Naive thymus-derived CD8-positive, alpha-beta T cell (primary cell): ENCODE measurements at places on chromosomes 12 and 14.
A peak's percentile ranks its signal among the peaks of the same experiment; 100 is the strongest.

GRCh38 chr12:109099431-109100020, 2.1 kb downstream of the UNG start:
- no peak for DNase-seq

GRCh38 chr12:120075034-120075616, 41.4 kb downstream of the RAB35 start:
- no peak for DNase-seq

DNA sequence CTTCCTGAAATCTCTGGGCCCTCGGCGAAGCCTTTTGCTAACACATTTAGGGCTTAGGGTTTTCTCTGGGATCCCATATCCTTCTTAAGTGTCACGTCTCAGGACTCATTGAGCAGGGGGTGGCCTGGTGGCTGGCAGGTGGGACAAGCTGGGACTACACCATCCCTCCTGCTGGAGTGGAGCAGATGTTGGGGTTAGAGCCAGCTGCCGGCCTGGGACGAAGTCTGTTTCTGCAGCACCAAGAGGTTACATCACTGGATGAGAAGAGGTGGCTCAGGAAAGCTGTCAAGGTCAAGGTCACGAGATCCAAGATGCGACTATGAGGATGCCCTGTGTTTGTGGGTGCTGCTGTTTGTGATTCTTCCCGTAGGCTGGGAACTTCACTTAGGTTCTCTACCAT, 16.3 kb downstream of the SMCO2 start:
- no peak for DNase-seq

DNA sequence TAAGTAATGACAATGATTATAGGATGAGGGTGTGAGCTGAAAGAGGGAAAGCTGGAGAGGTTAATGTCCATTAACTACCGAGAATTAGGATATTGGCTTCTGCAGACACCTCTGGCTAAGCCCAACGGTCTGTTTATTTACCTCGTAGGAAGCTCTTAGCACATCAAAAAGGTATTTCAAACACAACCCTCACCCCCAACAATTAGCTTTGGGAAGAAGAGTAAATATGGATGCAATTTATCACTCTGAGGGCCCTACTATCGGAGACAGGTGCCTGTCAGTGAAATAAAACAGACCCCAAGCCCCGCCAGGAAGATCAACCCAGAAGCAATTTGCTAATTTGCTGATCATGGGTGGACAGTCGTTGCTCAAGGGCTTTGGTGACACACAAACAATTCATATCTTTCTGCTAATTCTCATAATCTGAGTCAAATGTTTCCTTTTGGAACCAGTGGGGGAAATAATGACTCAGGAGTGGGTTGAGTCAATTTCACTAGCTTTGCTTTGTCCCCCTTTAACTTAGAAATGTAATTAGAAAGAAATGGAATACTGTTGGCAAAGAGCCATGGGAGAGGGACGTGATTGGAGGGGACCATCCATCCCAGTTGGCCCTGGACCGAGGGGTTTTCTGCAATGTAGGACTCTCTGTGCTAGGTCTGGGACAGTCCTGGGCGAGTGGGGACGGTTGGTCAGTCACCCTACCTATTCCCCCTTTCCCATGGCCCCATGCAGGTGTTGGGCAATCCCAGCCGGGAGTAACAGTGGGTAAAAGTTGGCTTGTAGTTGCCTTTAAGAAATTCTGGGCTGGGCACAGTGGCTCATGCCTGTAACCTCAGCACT, 99.1 kb upstream of the MED13L start:
- DNase-seq, result no peak

DNA sequence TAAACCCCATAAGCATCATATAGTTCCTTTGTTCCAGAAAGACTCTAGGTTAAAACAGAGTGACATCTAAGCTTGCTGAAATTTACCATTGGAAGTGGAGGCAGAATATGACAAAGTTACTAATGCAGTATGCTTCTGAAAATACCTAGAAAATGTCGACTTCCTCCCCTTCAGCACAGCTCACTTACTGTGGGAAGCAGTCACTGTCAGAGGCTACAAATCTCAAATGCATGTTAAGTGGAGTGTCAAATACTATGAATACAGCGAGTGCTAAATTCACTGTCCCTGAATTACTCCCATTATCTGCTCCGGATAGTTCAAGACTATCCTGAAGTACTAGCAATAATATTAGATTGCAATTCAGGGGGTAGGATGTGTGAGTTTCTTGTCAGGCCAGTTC, 1454.6 kb downstream of the AACS start:
- DNase-seq, result no peak

DNA sequence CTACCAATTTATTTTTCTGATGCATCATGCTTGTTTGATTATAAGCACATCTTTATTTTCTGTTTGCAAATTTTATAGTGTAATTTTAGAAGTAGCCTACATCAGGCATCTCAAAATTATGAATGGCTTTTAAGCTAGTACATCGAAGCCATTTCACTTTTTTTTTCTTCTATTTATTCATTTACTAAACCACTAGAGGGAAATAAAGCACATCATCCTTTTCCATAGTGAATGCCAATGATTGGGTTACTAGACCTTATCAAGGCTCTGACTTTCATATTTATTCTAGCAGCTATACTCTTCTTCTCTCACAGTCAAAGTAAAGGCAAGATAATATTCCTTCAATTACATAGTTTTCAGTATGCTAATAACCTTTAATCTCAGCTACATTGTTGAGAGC, 736.4 kb upstream of the LRFN5 start:
- DNase-seq, result no peak

- no peak for DNase-seq
Measured at GRCh38 chr12:69047990-69048389, 115.0 kb upstream of the CPM start.

DNA sequence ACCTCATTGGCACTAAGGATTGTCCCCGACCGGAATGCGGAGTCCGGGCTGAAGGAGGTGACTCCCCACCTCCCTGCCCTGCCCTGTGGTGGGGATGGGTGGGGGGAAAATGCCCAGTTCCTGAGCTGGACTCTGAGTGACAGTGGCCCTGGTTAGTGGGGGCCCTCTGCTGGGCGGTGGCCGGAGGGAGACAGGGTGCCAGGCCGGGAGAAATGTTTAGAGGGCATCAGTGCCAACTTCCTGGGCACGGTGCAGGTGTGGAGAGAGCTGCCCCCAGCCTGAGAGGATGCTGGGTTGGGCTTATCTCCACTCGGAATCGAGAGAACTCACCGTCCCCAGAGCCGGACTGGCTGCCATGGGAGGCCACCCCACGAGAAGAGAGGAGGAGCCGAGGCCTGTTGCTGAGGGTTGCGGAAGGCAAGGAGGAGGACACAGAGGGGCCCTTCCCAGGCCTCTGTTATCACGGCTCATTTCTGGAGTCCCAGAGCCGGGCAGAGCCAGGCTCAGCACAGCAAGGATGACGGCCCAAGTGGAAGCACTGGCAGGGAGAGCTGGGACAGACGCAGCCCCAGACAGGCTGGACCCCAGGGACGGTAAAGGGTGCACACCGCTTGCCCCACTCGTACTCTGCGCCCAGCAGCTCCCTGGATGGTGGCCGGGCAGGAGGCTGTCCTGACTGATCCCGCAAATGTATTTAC, 156.7 kb downstream of the KIF26A start:
- DNase-seq, result no peak

DNA sequence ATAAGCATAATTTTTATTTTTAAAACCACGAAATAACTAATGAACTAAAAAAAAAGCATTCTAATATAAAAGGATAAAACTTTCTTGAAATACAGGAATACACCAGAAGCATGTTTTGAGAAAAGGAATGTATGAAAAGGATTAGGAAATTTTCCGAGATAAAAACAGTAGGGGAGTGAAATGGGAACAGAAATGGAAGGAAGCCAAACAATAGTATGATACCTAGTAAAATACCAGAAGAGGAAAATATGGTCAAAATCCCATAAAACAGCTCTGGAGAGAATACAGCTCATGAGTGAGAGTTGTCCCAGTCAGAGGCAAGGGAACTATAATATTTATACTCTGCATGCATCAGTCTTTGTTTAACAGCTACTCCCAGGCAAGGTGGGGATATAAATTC, 1016.2 kb downstream of the SLC6A15 start:
- DNase-seq, result no peak

DNA sequence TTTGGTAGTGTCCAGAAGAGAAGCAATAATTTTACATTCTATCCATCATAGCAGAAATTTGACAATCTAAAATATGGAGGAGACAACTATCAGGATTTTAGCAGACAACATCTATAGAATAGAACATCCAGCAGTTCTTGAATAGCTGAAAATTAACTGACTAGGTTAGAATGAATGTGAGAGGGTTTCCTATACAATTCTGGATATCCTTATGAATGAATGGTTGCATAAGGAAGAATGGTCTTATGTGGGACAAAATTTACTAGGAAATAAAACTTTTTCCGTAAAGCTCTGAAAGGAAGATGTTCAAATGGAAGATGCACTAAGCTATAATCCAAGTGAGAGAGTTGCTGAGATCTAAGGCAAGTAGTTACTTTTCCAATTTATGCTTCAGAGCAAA, at the start of gene OR6C3:
OR6C3 (plus strand) TSS at position 301 of the 400 bp plus-strand sequence. CDS start 955 bp downstream, outside the sequence.
- DNase-seq, result no peak

DNA sequence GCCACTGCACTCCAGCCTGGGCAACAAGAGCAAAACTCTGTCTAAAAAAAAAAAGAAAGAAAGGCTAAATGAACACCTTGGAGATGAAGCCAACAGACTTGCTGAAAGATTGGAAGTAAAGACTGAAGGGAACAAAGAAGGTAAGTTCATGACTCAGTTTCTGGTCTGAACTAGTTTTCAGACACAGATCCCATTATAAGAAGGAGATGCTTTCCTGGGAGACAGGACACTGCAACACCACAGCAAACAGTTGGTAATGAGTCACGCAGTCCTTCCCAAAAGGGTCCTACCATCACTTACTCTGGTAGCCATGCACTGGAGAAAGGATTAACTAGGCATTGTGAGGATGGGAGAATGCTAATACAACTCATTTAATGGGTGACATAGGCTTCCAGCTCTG, 97.2 kb downstream of the SSPN start:
- DNase-seq, result no peak

DNA sequence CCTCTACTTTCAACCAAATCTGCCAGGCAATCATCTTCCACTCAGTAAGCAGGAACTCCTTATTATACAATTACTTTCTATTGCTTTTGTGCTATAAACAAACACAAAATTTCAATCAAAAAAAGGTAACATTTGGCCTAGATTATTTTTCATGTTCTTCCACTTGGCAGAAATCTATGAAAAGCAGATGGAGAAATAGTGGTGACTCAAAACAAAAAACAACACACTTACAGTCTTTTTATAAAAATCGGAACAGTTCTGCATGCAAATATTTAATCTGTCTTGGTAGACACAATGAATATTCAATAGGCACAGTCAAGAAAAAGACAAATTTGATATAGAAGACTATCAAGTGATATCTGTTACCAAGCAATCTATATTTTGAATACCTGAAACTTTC, 376.8 kb downstream of the RPS29 start:
- no peak for DNase-seq

GRCh38 chr14:73759183-73759713, 45.1 kb upstream of the PNMA1 start:
- peak; percentile 71 for DNase-seq

- no peak for DNase-seq
Measured at GRCh38 chr14:96625426-96625985, 123.3 kb downstream of the PAPOLA start.

DNA sequence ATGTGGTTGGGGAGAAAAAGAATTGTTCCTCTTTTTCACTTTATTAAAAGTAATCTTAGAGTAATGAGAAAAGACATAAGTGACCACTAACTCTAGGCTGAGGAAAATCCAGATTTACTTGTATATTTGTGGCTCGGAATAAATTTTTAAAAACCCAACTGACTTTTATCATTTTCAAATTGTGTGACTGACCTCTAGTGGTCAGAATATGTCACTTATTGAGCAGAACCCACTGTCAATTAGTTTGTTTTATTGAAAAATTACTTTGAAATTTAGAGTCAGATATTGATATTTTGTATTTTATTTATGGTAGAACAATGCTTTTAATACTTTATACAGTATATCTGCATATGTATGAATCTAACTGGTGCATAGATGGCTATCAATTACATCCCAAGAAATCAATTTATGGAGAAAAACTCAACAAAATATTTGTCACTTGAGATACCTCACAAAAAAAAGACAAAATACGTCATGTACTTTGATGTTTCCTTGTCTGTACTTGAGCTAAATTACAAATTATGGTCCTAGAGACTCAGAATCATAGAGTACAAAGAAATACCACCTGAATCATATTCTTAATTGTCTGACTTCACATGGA, 229.4 kb downstream of the CNTN1 start:
- no peak for DNase-seq

- no peak for DNase-seq
Measured at GRCh38 chr12:31578632-31579031, 12.3 kb downstream of the DENND5B start.

- DNase-seq, result no peak
Measured at GRCh38 chr12:308511-308910, 45.9 kb upstream of the SLC6A13 start.

DNA sequence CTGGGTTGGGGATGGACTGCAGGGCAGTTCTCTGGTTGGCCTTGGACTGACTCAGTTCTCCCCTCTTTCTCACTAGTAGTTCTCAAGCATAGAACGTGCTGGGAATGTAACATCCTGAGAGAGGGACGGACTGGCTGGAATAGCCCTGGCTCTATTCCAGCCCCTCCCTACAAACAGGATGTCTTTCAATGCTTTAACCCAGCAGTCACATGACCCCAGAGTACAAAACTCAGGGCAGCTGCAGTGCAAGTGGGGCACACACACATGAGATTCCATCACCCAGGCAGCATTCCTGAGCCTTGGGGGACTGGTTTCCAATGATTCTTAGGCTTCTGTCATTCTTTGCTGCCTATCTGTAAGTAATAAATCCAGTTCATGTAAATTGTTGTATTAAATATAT, 1.6 kb upstream of the ACOT6 start:
- DNase-seq, result no peak

- no peak for DNase-seq
Measured at GRCh38 chr12:47527816-47528215, 178.0 kb downstream of the RPAP3 start.

GRCh38 chr14:54889919-54890318, 12.7 kb downstream of the GCH1 start:
- DNase-seq, result no peak

GRCh38 chr12:8078398-8078797, 3.7 kb upstream of the NECAP1 start:
- DNase-seq, result peak; percentile 56

- no peak for DNase-seq
Measured at GRCh38 chr14:58082011-58082410, 70.0 kb downstream of the ARMH4 start.

DNA sequence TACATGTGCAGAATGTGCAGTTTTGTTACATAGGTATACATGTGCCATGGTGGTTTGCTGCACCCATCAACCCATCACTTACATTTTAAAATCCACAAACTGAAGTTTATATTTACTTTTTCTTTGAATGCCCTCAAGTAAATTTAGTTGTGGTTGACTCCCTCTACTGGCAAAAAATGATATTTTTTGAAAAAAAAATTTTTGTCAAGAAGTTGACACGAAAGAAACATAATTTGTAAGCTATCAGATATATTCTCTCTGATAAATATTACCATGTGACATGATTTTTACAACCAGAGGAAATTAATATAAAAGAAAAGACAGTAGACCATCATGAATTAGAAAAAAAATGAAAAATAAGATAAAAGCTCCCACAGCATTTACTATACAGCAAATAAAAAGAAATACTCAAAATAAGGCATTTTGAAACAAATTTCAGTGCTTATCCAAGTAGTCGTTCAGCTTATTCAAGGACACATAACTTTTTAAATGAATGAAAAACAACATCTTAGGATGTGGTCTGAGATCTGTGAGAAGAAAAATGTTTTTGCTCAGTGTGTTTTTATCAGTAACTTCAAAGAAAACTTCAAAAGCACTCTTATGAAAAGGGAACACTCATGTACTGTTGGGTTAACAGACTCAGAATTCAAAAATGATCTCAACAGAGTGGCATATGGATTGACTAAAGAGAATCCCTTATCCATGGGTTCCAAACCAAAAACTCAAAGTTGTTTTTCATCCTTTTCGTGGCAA, 30.0 kb upstream of the GRIP1 start:
- no peak for DNase-seq
